Stimulated activated CD8-positive, alpha-beta memory T cell treated with anti-CD3 and anti-CD28 coated beads, Interleukin-7, amount 100 ng/mL, for 4 hours (primary cell): ENCODE measurements at places on chromosomes 7 and 10.

- no peak for DNase-seq
Measured at GRCh38 chr7:7972128-7972527, 3.5 kb downstream of the GLCCI1 start.

GRCh38 chr7:154649015-154649414 is 353.9 kb downstream of the PAXIP1 start:
- no peak for DNase-seq

DNA sequence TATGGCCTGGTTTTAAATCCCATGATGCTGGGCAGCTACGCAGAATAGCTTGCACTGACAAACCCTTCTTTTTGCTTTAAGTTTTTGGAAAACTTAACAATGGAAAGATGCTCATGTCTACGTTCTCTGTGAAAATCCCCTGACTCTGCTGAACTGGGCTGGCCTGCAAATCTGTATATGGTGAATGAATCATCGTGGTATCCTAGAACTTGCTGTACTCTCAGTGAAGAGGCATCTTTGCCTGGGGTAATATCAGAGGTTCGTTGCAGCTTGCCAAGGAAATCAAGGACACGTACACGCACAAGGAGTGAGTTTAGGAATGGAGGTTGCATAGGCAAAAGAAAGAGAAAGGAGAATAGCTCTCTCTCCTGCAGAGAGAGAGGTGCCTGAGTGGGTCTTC is 382.0 kb upstream of the ADARB2 start:
- no peak for DNase-seq

- no peak for DNase-seq
Measured at GRCh38 chr10:1162481-1163203, 106.5 kb downstream of the WDR37 start.

- DNase-seq = no peak
Measured at GRCh38 chr7:52150952-52151351, 834.3 kb upstream of the COBL start.

GRCh38 chr10:15719899-15720634 is at the start of gene ITGA8:
ITGA8 (minus strand) TSS chr10:15719922; CDS start chr10:15719771, 151 bp downstream.
- DNase-seq = no peak

GRCh38 chr7:47406801-47407129 is 175.1 kb downstream of the TNS3 start:
- DNase-seq = no peak

- DNase-seq = no peak
Measured at GRCh38 chr10:29543715-29544114, 91.1 kb downstream of the SVIL start.
